ENCODE measurements at places on chromosomes 1 and 21.

- DNase-seq, result no peak
Measured at GRCh38 chr1:209703834-209704504, 677 bp upstream of the HSD11B1 start.

- no peak for DNase-seq
Measured at GRCh38 chr1:115505148-115505571, 136.6 kb upstream of the VANGL1 start.

DNA sequence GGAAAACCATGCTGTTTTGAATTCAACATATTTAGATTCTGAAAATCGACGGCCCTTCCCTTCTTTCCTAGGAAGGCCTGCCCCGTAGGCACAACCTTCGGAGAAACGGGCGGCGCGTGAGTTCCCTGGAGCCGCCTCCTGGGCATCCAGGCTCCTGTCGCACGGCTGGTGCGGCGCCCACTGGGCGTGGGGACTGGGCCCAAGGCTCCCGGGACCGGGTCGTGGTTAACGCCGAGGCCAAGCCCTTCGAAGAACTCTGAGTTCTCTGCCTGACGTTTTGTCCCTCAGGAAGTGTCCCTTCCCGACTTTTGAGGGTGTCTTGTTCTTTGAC is 19.2 kb upstream of the TBX15 start:
- DNase-seq, result no peak

DNA sequence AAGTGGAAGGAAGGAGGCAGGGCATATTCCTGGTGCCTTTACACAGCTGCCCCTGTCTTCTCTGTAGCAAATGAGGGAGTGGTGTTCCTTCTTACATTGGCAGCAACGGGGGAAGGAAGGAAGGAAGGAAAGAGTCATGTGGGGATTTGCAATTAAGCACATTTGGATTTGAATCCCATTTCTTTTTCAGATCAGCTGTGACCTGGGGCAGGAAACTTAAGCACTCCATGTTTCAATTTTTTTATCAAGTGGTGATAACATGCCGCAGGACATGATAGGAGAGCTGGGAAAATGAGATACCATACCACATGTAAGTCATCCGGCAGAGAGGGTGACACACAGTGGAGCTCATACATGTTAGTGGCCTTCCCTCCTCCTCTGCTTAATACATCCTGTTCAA is 186.8 kb downstream of the APP start:
- DNase-seq, result no peak

GRCh38 chr21:32521736-32522355 is 63.5 kb downstream of the TCP10L start:
- DNase-seq, result no peak

- DNase-seq, result peak; percentile 83
Measured at GRCh38 chr1:26417111-26417759, 6.6 kb downstream of the LIN28A start.

- no peak for DNase-seq
Measured at GRCh38 chr1:68221980-68222373, 10.3 kb downstream of the WLS start.

GRCh38 chr1:248189026-248189425 is 8.0 kb upstream of the OR2M3 start:
- DNase-seq, result no peak

DNA sequence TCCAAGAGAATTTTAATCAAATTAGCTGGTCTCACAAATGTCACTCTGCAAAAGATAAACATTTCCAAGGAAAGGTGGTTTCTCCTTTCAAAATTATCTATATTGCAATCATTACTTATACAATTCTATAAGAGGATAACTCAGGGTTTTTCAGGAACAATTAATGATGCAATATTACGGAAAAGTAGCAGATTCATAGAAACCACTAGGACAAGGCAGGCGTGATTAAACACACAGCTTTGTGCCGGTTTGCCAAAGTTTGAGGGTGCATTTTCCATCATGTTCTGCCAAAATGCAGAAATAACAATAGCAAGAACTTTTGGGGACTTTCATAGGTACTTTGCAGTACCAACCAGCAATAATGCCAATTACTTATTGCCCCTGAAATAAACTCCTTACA is 605 bp downstream of the TNFRSF9 start:
- no peak for DNase-seq

GRCh38 chr1:180264595-180264994 is 34.5 kb downstream of the LHX4 start:
- DNase-seq, result no peak

GRCh38 chr1:36663772-36664430 is 181.2 kb upstream of the CSF3R start:
- DNase-seq, result no peak

GRCh38 chr1:65316233-65316632 is 6.9 kb downstream of the DNAJC6 start:
- DNase-seq, result no peak

DNA sequence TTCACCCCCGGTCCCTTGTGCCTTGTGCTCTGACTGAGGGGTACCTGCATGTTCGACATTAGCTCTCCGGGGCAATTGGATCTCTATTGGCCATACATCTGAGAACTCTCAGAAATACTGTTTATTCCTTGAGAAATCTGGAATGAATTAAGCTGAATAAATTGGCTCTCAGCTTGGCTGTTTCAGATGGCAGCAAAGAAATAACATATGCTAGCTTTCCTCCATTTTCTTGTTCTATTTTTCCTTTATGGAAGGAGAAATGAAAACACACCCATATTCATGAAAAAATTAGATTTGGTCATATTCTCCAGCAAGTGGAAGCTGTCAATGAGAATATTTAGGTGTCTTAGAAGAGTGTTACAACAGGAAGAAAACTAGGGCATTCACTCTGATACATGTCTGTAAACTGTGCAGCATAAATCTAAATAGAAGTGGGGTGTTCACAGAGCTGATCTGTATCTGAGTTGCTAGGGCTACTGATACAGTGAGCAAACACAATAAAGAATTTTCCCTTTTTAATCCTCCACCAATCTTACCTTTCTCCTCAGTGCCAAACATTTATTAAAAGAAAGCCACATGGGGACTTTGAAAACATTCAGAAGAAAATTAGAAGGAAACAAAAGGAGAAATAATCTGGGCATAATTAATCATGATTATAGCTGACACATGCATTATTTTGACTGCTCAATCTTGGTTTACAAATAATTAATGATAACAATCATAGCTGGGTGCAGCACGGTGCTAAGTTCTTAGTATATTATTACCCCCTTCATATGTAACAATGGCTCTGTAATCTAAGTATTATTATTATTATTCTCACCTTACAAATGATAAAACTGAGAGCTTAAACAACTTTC is 671.9 kb upstream of the USP24 start:
- DNase-seq, result no peak

DNA sequence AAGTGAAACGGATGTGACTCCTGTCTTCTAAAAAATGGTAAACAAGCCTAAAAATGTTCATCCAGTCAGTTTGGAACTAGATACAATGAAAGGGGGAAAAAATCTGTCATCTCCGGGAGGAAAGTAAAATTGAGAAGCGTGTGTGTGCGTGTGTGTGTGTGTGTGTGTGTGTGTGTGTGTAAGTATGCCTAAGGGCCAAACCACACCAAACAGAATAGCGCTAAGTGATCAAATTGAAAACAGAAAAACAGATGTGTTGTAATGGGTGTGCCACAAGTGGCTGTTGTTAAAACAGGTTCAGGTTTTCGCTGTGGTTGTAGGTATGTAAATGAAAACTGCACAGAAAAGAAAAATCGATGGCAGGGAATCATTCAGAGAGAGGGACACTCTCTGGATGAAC is 106.7 kb downstream of the RNF220 start:
- DNase-seq, result no peak

- no peak for DNase-seq
Measured at GRCh38 chr1:164561472-164561871, 2.5 kb downstream of the PBX1 start.

All from transverse colon (tissue), 4 donors.